ENCODE measurements at places on chromosomes 16 and 17. TPM values are rescaled to one million over a fixed set of nuclear protein-coding genes. Genes with fewer than 3 reads are reported as not detected.

GRCh38 chr16:84026606-84027005 is 16.0 kb downstream of the SLC38A8 start:
- H3K4me1 ChIP-seq: no peaks in the 10 kb centered on the region
- no peaks in the 10 kb centered on the region for H3K36me3 ChIP-seq
- DNase-seq: no peak
- H3K27ac ChIP-seq: no peak overlapping the region
- no peaks in the 10 kb centered on the region for H3K27me3 ChIP-seq
- H3K4me3 ChIP-seq: no peak overlapping the region

- H3K27ac ChIP-seq: no peak overlapping the region
- H3K36me3 ChIP-seq: no peaks in the 10 kb centered on the region
- no peaks in the 10 kb centered on the region for H3K27me3 ChIP-seq
- no peaks in the 10 kb centered on the region for H3K4me1 ChIP-seq
These were observed 1.3 kb upstream of the ADGRG5 start for GRCh38 chr16:57540906-57541753.

GRCh38 chr17:60398227-60398959 is 6.5 kb upstream of the USP32 start:
- no peaks in the 10 kb centered on the region for H3K36me3 ChIP-seq
- H3K4me3 ChIP-seq: no peak overlapping the region
- H3K27ac ChIP-seq: no peak overlapping the region
- no peaks in the 10 kb centered on the region for H3K4me1 ChIP-seq

DNA sequence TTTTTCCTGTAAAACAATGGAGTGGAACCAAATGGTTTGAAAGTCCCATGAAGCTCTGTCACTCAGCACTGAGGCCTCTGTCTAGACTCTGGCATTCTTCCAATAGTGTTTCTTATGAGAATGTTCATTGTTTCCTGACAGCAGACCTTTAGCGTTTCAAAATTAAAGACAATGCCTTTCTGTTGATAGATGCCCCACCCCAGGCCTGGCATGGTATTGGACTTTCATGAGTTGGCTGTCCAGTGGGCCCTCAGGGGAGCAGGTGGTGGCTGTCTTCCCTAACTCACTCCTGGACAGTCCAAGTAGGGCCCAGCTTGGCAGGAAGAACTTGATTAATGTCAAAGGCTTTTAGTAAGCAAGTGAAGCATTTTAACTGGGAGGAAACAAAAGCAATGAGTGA is 186.5 kb upstream of the CCL2 start:
- no peak for DNase-seq
- H3K27me3 ChIP-seq: no peaks in the 10 kb centered on the region
- H3K36me3 ChIP-seq: no peaks in the 10 kb centered on the region
- no peaks in the 10 kb centered on the region for H3K4me1 ChIP-seq
- H3K27ac ChIP-seq: no peak overlapping the region

- no peaks in the 10 kb centered on the region for H3K36me3 ChIP-seq
- H3K4me3 ChIP-seq: no peak overlapping the region
- no peak for DNase-seq
- H3K27ac ChIP-seq: no peak overlapping the region
- no peaks in the 10 kb centered on the region for H3K4me1 ChIP-seq
- no peaks in the 10 kb centered on the region for H3K27me3 ChIP-seq
These were observed 171.7 kb downstream of the HAPSTR1 start for GRCh38 chr16:9262941-9263715.

Gene CSF3
- total RNA-seq: not detected

Gene SNRNP25
- total RNA-seq: 26.7 TPM
